ENCODE measurements at places on chromosomes 7 and 10.

DNA sequence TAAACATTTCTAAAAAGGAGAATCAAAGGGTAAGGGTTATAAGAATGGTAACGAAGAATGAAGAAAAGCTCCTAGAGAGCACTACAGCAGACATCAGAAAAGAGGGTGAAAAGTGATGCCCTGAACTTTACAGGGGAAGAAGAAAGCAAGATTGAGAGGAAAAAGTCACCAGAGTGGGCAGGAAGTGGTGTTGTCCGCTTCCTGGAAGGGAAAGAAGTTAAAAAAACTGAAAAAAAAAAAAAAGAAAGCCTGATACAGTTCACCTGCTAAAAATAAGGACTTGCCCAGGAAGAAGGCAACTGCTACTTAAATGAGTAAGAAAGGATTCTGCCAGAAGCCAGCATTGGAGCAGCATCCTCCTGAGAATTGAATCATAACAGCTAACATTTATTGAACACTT is 330.1 kb upstream of the PHF14 start:
- DNase-seq = no peak

DNA sequence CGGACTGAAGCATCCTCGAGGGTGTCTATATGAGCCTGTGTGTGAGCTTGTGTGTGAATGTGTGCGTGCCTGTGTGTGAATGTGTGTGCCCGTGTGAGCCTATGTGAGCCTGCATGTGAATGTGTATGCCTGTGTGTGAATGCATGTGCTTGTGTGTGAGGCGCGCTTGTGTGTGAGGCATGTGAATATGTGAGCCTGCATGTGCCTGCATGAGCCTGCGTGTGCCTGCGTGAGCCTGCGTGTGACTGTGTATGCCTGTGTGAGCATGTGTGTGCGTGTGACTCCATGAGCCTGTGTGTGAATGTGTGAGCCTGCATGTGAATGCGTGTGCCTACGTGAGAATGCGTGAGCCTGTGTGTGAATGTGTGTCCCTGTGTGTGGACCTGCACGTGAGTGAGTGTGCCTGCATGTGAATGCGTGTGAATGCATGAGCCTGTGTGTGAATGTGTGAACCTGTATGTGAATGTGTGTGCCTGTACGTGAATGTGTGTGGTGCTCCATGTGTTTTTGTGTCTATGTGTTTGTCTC is 33.4 kb downstream of the PDGFA start:
- DNase-seq = no peak

DNA sequence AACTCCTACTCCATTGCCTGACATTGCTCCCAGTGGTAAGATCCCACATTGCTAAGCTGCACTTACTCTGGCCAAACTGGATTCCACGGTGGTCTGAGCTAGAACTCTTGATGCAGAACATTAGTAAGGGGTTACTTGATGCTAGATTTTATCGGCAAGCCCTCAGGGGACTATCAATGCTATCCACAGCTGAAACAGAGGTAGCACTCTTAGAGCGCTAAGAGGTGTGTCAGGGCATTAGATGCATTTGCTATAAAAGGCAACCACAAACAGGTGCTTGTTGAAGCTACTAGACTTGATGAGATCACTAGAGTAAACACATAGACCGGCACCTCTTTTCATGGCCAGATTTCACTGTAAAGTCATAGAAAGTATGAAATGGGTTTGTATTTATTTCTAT is 116.3 kb downstream of the MDFIC start:
- no peak for DNase-seq

- DNase-seq = no peak
These were observed 66.4 kb downstream of the CDC123 start for GRCh38 chr10:12262278-12262981.

DNA sequence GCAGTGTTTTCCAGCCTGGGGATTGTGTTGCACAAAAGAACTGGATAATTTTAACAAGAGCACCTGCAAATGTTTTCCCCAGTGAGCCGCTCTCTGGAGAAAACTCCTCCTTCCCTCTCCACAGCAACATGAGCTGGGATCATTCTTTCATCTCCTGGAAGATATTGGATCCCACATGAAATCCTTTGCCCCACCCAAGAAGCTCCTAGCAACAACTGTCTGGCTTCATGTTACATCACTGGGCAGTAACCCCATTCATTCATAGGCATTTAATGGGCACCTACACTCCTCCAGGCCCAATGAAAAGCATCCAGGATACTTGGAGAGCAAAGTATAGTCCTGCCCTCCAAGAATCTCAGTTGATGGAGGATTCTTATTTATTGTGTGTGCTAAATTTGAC is 27.2 kb downstream of the LSM5 start:
- DNase-seq = no peak

DNA sequence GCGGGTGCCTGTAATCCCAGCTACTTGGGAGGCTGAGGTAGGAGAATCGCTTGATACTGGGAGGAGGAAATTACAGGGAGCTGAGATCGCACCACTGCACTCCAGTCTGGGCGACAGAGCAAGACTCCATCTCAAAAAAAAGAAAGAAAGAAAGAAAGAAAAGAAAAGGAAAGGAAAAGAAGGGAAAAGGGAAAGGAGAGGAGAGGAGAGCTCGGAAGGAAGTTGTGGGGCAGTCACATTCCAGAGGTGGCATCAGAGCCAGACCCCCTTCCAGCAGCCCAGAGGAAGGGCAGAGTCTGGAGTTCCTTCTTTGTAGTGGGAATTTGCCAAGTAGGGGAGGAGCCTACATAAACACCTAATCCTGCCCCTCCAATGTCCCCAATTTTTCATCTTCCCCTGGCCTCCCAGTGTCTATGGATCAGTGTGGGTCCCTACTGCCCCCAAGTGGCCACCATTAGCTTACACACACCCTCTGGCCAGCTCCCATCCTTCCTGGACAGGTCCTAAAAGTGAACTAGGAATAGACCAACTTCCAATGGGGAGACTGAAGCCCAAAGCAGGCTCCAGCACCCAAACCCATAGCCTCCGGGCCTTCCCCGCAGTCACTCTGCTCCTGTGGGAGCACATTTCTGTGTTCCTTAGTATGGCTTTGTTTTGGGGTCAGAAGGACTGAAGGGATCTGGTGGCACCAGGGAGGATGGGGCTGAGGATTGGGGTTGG is 39.6 kb upstream of the HSPB1 start:
- DNase-seq = no peak

DNA sequence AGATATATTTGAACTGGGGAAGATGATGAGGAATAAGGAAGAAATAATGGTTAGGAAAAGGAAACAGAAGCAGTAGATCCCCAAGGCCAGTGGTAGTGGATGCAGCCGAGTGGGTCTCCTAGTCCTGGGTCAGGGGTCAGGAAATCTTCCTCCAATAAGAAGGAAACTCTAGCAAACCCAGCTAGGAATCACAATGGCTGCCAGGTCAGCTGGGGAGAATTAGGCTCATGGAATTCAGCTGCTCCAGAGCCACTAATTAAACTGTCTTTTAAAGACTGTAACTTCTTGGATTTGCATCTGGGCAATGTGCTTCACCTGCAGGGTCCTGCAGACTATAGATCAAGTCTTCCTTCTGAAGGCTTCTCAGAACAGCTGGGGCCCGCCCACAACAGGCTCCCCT is 644.4 kb downstream of the KCNMA1 start:
- DNase-seq = no peak

- DNase-seq = no peak
These were observed 133.8 kb upstream of the ZNF92 start for GRCh38 chr7:65239707-65240352.

DNA sequence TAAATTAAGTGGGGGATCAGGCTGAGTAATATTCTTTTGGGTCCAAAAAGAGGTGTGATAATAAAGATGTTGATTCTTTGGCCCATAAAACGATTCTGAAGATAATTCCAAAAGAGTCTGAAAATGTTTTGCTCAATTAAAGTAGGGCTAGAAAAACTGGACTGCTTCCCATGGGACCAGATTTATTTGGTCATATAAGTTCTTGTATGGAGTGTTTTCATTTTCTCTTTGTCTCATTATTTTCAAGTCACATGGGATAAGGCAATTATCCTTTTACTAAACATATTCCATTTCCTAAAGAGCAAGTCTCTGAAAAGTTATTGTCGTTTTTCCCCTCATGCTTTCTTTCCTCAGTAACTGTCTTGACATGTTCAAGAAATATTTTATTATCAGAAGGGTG is 41.5 kb downstream of the CDK6 start:
- no peak for DNase-seq

DNA sequence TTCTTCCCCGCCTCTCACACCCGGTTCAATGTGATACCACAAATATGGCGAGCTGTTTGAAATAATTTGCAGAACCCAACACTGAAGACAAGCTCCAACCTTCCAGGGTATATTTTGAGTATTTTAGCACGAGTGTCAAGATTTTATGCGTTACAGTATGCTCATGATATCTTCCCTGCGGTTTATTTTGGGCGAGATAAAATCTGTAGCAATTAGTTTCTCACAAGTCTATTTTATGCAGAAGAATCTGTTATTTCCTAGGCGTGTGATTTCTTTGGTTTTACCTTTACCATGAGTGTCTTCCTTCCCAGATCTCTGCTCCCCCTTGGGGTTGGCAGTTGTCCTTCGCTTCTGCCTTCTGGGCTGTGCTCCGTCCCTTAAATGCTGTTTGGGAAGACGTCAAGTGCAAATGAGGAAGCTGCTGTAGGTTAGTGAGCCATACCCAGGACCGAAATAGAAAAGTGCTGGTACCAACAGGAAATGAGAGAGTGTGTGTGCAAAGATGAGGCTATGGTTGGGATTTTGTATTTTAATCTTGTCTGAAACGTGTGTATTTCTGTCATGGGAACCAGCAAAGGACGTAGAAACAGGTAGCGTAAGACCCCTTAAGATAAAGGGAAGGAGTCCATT is 299.8 kb downstream of the KLF6 start:
- no peak for DNase-seq

DNA sequence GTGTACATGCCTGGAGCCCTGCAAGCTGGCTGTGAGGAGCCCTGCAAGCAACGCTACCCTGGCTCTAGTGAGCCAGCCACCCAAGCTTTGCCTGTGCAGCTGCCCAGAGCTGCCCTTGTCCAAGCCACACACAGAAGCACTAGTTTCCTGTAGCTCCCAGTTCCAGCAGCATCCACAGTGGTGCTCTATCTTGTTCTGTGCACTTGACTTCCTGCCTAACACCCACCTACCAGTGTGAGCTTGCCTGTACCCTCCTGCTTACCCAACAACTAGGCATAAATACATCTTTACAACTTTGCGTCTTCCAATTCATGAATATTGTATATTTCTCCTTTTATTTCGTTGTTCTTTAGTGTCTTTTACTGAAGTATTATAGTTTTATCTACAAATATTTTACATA is 32.2 kb upstream of the ZNF518A start:
- DNase-seq = no peak

DNA sequence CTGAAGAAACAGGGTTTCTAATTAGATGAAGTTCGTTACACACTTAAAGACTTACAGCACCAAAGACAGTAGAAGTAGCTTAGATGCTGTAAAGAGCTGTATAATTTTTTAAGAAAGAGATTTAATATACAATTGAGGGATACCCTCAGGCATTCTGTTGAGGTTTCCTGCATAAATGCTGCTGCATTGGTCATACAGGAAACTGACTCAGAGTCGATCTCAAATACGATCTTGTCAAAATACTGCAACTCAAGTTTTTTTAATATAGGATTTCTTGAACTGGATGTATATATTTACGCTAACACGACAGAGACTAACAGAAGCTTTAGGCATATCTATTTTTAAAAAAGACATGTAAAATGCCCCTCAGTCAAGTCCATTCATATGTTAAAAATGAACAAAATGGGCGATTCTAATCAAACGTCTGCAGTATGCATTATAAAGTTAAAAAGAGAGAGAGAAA is 2.4 kb upstream of the ARID5B start:
- no peak for DNase-seq

- DNase-seq = no peak
These were observed 2.3 kb downstream of the ZNF282 start for GRCh38 chr7:149197675-149198074.

- no peak for DNase-seq
These were observed 171.9 kb downstream of the ARHGAP12 start for GRCh38 chr10:31756729-31757110.
